ENCODE measurements at places on chromosomes 16 and 17.

DNA sequence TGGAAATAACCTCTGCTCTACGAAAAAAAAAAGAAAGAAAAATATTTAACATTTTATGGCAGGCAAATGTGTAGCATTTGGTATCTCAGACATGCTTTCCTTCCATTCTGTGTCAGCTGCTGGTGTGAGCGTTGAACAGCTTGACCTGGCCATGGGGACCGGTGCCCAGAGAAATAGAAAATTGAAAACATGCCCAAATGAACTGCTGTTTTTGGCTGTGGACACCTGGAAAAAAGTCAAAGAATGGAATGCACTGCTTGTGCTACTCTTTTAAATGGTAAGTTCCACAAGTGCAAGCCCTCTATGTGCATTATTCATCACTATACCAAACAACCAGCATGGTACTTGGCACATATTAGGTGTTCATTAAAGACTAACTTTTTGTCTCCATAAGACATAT lies 127.2 kb downstream of the CDH8 start:
- DNase-seq: no peak

GRCh38 chr17:43439041-43439440 lies 40.2 kb downstream of the ARL4D start:
- DNase-seq: no peak

- no peak for DNase-seq
These were observed 31.9 kb downstream of the RMI2 start for GRCh38 chr16:11377154-11377553.

DNA sequence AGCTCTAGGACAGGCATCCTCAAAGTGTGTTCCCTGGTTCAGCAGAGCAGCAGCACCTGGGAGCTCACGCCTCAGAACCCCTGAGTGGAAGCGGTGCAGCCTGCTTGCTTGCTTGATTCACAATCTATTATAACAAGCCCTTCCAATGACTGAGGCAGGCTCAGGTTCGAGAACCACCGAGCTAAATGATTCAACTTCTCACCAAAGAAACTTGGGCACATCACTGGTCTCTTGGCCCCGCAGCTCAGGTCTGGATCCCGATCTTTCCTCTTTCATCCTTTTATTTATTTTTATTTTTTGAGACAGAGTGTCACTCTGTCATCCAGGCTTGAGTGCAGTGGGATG lies 24.5 kb downstream of the CLUH start:
- no peak for DNase-seq

Data from activated CD4-positive, alpha-beta T cell treated with anti-CD3 and anti-CD28 coated beads for 24 hours (primary cell).